ENCODE measurements at places on chromosomes 7 and 10. TPM values are rescaled to one million over a fixed set of nuclear protein-coding genes. Genes with fewer than 3 reads are reported as not detected.

GHRHR gene
- total RNA-seq = not detected

RASSF4 gene
- total RNA-seq = 106 TPM

FGFR2 gene
- total RNA-seq = 0.49 TPM

LRGUK gene
- total RNA-seq = not detected

SPAG6 gene
- not detected for total RNA-seq

SHTN1 gene
- 3.6 TPM for total RNA-seq

Data from heart right ventricle (tissue), 16 donors.